ENCODE measurements at places on chromosomes 6 and 20.
A peak's percentile ranks its signal among the peaks of the same experiment; 100 is the strongest.

- peak; percentile 69 for DNase-seq
These were observed 118.4 kb downstream of the GRM4 start for GRCh38 chr6:34027445-34027936.

DNA sequence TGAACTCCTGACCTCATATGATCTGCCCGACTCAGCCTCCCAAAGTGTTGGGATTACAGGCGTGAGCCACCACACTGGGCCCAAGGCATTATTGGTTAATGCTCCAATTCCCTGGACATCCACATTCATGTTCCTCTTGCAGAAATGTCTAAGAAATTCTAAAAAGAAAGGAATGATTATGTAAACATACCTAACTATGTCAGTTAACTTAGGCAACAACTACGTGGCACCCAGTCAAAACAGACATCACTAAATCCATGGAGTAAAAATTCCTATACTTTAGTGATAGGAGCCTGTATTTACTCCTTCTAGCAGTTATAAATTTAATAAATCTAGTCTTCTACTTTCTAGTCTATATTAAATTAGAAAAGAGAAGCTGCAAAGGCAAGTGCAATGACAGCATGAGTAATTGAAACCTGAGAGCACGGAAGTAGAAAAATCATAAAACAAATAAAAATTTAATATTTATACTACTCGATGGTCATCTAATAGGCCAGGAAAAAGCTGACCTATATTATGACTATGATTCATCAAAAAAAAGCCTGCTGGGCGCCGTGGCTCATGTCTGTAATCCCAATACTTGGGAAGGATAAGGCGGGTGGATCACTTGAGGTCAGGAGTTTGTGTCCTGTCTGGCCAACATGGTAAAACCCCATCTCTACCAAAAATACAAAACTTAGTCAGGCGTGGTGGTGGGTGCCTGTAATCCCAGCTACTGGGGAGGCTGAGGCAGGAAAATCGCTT, 4.2 kb downstream of the AHI1 start:
- DNase-seq, result no peak

GRCh38 chr6:133623065-133623464, 265.8 kb upstream of the TCF21 start:
- DNase-seq, result no peak

DNA sequence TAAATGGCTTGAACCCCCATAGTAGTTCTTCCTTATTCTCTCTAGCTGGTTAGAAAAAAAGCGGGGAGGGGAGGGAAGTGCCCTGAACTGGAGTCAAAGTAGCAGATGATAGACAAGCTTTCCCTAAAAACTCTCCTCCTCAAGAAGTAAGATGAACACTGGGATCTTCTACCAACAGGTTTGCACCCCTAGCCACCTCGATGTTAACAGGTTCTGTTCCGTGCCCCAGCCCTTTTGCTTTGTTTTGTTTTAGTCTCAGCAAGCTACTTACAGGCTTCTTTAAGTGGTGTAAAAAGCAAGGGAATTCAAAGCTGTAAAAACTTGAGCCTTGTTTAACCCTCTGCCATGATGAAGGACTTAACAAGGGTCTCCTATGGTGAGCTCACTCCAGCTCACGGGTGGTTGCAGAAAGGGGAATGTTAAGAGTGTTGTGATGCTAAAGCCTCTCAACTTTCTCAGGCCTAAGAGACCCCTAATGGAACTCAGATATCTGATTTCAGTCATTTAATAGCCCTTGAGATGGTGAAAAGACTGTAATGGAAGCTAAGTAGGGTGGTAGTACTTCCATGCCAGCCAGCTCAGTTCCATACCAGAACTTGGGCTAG, 106.0 kb downstream of the FOXO3 start:
- DNase-seq, result no peak

DNA sequence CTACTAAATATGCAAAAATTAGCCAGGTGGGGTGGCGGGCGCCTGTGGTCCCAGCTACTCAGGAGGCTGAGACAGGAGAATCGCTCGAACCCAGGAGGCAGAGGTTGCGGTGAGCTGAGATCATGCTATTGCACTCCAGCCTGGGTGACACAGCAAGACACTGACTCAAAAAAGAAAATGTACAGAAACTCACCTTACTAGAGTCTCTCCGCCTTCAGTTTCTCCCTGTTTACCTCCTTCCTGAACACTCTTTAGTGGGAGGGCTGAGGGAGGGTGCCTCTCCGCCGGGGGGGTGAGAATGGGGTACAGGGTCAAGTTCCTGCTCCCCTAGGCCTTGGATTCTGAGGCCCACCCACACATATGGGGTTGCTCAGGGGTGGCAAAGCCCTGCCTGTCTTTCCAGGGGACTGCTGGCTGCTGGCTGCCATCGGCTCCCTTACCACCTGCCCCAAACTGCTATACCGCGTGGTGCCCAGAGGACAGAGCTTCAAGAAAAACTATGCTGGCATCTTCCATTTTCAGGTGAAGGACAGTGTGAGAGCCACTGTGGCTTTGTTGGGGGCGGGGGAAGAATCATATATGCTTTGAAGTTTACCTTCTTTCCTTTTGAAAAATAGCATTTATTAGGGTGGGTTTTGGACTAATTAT, 13.4 kb downstream of the CAPN11 start:
- DNase-seq, result no peak

GRCh38 chr6:145086197-145086596, 649.1 kb downstream of the EPM2A start:
- DNase-seq, result no peak

DNA sequence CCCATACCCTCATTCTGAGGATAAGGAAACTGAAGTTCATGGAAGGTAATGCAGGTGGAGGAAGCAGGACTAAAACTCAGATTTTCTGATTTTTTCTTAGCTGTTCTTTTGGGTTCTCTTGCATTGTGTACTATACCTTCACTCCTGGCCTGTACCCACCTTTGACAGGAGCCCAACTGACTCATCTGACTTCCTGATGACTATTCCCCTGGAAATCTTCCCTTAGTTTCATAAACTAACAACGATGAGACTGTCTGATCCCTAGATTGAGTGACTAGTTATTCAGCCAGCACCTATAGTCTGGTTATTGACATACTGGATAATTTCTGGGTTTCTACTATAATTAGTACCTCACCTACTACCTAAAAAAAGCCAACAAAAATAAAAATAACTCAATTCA, 10.1 kb downstream of the CRYBG1 start:
- DNase-seq, result no peak

- no peak for DNase-seq
These were observed 53.7 kb downstream of the PPP1R16B start for GRCh38 chr20:38859070-38859690.

DNA sequence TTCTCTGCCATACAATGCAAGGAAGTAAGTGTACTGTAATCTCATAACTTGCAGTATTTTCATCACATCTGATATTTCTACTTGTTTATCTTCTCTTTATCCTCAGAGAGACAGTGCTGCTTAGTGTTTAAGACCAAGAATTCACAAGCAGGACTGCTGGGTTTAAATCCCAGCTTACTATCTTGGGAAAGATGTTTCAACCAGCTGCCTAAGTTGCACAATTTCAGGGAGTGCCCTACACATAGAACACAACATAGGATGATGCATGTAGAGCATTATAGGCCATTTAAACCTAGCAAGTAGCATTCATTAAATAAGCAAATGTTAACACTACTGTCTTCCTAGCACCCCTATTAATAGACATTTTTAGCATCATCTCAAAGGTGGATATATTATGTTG, 205.2 kb upstream of the CEP162 start:
- DNase-seq, result no peak

DNA sequence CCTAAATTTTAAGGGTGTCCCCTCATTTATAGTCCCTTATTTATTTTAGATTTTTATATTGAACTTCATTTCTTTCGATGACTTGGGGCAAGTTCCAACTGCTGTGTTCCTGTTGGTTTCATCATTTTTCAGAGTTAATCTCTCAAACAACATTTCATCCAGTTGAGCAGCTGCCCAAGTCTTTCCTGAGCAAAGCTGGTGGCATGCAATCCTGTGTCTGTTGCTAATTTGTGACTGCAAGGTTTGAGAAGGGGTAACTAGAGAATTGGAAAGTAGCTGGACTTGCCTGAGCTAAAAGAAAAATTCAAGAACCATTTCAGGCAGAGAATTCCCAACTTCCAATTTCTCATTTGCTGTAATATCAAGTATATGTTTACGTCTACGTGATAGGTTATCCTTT, 881.5 kb upstream of the SLC35B3 start:
- no peak for DNase-seq

DNA sequence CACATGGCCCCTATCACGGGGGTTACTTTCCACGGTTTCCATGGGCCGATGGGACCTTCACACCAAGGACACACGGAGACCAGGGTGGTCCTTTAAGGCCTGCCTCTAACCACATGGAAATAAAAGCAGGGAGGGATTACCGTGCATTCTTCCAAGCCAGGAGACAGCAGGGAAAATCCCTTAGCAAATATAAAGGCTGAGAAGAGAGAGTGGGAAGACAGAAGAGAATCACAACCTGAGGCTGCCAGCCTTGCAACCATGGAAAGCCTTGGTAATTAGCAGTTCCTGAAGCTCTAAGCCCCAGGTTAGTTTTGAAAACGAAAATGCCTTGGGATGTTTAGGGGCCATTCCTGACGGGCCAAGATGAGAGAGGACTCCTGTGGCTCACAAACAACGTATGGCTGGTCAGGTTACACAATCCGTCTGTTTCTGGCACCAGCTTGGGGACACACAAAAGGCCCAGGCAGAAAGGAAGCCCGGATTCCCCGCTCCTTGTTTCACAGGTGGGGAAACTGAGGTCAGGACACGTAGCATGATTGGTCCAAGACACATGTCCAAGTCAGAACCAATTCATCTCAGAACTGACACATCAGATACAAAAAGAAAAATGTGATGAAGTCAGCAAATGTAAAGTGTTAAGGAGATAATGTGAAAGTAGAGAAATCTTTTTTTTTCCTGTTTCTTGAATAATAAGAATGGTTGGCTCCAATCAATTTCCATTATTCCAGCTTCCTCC, 2.8 kb downstream of the PREX1 start:
- DNase-seq, result no peak

GRCh38 chr20:32521780-32522525, 63.2 kb downstream of the NOL4L start:
- peak; percentile 64 for DNase-seq

GRCh38 chr6:13548500-13549210, 25.7 kb upstream of the SIRT5 start:
- no peak for DNase-seq

DNA sequence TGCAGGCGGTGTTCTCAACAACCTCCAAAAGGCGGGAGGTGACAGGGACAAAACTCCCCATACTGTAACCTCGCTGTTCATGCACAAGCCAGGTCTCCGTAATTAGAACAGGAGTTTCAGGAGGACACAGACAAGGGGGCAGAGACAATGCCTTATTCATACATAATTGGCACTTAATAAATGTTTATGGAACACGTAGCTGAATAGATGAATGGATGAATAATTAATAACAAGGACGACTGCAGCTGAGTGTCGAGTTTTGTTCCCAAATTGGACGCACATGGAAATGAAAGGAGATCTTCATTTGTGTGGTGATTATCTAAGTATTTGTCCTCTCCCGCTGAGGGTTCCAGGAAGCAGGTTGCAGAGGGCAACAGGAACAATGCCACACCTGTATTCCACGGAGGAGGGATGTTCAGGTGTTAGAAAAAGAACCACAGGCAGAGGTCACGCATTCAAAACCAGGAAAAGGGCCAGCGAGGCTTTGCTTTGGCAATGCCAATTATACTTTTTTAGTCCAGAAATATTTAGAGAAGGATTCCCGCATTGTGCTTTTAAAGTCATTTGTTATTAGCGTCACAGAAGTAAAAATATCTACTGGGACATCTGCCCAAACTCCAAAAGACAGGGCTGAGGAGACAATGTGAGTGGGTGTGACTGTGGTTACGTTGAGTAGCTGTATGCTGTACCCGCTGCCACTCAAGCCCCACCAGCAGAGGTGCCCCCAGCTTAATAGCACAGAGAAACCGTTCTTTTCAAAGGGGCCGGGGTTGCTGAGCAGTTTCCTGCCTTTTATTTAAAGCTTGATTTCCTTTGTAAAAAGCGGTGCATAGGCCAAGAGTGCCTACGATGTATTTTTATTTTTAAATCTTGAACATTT, 123.3 kb downstream of the PXDC1 start:
- no peak for DNase-seq

- DNase-seq, result no peak
These were observed 150.7 kb downstream of the DLL1 start for GRCh38 chr6:170140129-170140528.

DNA sequence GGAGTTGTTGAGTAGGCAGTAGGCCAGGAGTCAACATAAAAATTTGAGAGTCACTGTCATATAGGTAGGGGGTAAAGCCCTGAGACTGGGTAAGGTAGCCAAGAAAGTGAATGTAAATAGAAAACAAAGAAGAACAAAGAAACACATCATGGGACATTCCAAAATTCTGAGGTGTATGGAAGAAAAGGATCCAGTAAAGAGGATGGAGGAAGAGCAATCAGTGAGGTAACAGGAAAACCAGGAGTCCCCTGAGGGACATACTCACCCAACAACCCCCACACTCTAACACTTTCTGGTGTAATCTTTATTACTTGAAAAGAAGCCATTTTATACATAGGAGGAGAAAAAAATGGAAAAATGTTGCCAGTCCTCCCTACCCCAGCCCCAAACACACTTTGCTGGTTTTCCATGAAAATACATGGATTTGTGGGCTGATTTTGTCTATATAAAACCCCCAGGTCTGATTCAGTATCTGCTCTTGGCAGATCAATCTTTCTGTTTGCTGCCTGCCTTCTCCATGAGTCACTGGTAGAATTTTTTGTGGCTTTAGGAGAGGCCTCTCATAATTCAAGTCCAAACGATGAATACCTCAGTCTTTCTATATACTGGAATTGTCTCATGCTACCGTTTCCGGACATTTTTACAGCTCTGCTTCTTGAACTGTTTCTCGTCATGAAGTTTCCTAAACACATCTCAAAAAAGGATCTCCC, 271.4 kb upstream of the MAN1A1 start:
- no peak for DNase-seq

- DNase-seq, result no peak
These were observed 34.0 kb downstream of the TRERF1 start for GRCh38 chr6:42417641-42418112.

GRCh38 chr6:41200296-41200900, 551 bp downstream of the TREML2 start:
- no peak for DNase-seq

DNA sequence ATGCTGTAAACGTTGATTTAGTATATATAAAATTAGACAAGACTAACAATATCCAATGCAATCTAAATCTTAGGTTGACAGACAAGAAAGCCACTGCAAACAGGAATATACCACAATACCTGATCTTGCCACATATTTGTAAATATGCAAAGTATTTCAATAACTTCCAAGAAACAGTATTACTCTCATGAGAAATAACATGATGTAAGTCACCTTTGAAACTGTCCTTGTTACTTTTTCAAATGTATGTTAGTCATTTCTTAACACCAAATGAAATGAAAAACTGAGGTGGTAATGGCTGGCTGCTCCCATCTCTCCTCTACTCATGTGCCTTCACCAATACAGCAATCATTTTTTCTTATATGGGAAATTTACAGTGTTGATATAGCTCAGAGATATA, 118.7 kb downstream of the ATG5 start:
- no peak for DNase-seq
